ENCODE measurements at places on chromosomes 16 and 17.

DNA sequence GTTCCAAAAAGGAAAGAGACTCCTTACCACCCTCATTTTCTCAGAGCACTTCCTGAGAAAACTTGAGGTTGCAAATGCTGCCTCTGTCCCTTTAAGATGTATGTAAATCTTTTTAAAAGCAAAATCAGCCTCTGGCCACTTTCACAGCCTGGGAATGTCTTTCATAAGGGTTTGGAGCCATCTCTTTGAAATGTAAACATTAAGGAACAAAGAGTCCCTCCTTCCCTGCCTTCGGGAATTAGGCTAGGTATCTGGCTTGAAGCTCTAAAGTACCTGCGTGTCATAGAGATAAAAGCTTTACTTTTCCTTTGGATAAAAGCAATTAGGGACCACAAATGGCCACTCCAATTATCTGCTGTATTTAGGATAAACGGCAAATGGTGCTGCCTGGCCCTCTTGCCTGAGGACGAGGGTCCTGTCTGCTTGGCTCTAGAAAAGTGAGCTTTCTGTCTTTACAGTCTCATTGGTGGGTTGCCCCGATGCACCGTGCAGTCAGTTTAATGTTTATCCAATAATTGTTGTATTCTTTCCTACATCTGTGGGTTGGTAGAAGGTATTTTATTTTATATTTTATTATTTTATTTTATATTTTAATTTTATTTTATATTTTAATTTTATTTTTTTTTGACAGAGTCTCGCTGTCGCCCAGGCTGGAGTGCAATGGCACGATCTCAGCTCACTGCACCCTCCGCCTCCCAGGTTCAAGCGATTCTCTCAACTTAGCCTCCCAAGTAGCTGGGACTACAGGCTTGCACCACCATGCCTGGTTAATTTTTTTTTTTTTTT is 23.9 kb downstream of the NLRC3 start:
- DNase-seq = peak; percentile 67

- DNase-seq = peak; percentile 49
Measured at GRCh38 chr16:84084570-84085270, 32.0 kb downstream of the MBTPS1 start.

DNA sequence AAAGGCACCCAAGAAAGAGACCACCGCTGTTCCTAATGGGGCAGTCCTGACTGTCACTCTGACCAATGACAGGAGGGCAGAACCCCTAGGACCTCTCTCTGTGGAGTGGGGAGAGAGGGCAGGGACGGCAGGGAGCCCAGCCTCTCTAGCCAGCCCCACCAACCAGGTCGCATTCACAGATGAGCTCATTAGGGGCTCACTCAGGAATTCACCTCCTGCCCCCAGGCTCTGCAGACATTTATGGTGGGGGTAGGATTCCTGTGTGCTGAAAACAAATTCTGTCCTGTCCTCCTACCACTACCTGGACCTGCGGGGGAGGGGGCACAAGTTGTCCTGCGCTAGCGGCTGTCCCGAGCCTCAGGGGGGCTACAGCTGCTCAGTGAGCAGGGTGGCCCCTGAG is 27.7 kb upstream of the GPRC5C start:
- DNase-seq = no peak

DNA sequence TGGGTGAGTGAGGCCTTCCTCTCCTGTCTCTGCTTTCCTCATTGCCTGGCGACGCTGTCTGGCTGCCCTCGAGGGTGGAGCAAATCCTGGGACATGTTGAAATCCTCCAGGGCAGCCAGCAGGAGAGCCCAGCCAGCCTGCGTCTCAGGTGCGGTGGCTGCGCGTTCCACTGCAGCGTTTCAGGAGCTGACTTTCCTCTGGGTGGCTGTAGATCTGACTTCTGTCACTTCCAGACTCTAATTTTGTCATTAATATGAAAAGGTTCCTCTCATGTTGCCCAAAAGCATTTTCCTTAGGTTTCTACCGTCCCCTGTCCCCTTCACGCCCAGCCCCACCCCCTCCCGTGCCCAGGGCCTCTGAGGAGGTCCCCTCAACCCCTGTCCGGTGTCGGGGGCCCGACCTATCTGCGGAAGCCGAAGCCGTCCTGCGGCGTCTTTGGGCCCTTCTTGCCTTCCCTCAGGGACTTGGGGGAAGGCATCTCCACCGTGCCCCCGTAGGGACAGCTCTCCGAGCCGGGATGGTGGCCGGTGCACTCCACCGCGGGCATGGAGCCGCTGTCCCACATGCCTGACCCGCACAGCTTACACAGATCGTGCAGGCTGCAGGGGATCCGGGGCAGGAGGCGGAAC is 95.1 kb downstream of the TBC1D16 start:
- no peak for DNase-seq

GRCh38 chr17:72193391-72194106 is 72.7 kb downstream of the SOX9 start:
- DNase-seq = no peak

DNA sequence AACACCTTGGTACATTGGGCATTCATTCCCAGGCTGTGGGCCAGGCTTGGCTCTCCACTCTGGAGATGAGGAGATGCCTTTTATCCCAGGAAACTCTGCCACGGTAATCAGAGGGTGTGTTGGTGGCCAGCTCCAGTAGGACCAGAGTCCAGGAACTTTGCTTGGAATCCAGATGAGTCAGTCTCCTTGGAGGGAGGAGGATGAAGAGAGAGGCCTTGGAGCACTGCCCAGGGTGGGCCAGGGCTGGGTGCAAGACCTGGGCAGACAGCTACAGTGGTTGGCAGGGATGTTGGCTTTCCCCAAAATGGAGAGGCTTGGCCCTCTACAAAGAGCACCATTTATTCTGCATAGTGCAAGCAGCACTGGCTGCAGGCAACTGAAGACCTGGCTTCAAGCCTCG is 209.0 kb downstream of the RGS9 start:
- DNase-seq = no peak
